NCI-H446 (cell line): ENCODE measurements at places on chromosomes 12 and 14.

- DNase-seq: no peak
These were observed 675.5 kb upstream of the MGAT4C start for GRCh38 chr12:86931714-86932113.

GRCh38 chr12:112236786-112237185 is 111.4 kb downstream of the TRAFD1 start:
- no peak for DNase-seq

- no peak for DNase-seq
These were observed 35.2 kb upstream of the CLIP1 start for GRCh38 chr12:122457627-122458026.

- DNase-seq: peak; percentile 44
These were observed 29.9 kb downstream of the HSPB8 start for GRCh38 chr12:119208626-119209061.

DNA sequence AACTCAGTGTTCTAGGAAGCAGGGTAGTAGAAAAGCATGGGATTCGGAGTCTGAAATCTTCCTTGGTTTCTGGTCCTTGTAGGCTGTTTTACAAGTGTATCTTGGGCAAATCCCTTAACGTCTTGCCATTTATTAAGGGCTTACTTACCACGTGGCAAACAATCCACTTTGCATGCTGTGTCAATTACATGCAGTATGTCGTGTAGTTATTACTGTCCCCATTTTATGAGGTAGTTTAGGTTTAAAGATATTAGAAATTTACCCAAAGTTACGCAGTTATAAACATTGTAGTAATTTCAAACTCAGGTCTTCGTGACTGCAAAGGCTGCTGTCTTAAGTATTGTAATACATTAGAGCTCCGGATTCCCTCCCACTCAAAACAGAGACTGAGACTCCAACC is 1.5 kb upstream of the NOVA1 start:
- no peak for DNase-seq

- no peak for DNase-seq
These were observed 82.7 kb downstream of the LGMN start for GRCh38 chr14:92665661-92666110.

- peak; percentile 87 for DNase-seq
These were observed 456.2 kb downstream of the FOXG1 start for GRCh38 chr14:29222671-29223268.
